ENCODE measurements at places on chromosomes 6 and 20.

DNA sequence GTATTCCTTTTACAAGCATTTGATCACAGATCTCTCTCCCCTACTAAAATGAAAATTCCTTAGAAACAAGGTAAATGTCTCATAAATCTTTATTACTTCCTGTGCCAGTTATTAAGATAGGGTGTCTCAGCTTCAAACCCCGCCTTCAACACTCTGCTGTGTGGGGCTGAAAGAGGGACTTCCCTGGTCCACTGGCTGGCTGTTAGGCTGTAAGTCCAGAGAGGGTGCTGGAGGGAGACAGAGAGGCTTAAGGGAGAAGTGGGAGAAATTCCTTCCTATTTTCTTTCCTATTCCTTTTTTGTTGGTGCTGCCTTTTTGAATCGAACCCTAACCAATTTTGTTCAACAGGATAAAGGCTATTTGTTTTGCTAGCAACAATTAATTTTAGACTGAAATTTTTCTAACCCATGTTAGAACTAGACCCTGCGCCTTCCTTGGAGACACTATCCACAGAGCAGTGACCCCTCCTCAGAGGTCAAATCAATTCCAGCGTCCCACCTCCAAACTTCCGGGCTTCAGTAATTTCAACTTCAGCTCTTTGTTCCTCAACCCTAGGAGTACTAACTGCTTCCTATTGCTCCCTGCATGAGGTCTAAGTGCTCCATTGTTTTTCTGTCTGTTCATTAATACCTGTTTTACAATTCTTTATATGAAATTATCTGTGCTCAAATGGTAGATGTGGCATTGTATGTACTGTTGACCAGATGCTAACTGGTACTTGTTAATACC, 207.5 kb upstream of the OPRM1 start:
- no peak for DNase-seq

GRCh38 chr6:14317387-14317970, 199.9 kb downstream of the CD83 start:
- no peak for DNase-seq

- DNase-seq: no peak
Observed at GRCh38 chr6:148799647-148800046, 52.8 kb downstream of the UST start.

GRCh38 chr20:63342561-63343459, 18.3 kb downstream of the CHRNA4 start:
- DNase-seq: no peak

DNA sequence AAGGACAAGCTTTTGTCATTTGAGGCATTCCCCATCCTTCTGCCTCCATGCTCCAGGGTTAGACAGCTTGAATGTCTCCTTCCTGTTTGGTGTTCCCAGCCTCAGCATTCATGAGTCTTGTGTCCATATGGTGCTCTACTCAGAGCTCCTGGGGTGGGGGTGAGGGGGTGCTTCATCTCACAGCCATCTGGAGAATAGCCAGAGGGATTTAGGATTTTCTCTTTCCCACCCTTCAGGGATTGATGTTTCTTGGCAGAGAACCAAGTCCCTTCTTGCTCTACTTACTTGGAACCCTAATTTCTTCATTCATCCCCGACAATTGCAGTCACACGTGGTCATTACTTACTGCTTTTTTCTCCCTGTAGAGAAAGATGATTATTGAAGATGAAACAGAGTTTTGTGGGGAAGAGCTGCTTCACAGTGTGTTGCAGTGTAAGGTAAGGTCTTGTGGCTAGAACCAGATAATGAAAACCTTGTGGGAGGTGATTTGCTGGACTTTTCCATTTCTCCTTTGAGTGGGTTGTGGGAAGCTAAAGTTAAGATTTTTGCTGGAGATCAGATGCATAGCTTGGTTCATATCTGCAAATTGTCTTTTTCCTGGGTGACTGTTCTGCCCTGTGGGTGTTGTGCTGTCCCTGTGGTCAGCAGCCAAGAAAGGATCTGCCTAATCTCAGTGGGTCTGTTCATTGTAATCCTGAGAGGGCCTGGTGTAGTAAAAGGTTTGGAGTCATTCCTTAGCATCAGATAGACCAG, 18.6 kb downstream of the CMTR1 start:
- no peak for DNase-seq

- no peak for DNase-seq
Observed at GRCh38 chr6:35662999-35663398, 25.7 kb downstream of the FKBP5 start.

DNA sequence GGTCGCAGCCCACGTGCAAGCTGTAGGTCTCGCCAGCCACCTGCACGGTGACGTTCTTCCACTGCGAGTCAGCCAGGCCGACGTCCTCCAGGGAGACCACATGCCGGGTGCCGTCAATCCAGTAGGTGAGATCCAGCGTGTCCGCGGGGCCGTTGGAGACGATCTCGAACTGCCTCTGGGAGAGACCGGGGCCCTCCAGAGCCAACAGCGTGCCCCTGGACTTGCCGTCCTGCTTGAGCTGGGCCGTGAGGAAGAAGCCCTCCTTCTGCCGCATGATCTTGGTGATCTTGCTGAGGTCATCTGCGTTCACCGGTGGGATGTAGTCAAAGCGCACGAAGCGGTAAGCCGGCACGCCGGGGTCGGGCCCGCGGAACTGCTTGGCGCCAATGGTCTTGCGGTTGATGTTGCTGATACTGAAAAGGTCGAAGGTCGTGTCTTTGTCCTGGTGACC, 5.1 kb downstream of the THBS2 start:
- DNase-seq: no peak

DNA sequence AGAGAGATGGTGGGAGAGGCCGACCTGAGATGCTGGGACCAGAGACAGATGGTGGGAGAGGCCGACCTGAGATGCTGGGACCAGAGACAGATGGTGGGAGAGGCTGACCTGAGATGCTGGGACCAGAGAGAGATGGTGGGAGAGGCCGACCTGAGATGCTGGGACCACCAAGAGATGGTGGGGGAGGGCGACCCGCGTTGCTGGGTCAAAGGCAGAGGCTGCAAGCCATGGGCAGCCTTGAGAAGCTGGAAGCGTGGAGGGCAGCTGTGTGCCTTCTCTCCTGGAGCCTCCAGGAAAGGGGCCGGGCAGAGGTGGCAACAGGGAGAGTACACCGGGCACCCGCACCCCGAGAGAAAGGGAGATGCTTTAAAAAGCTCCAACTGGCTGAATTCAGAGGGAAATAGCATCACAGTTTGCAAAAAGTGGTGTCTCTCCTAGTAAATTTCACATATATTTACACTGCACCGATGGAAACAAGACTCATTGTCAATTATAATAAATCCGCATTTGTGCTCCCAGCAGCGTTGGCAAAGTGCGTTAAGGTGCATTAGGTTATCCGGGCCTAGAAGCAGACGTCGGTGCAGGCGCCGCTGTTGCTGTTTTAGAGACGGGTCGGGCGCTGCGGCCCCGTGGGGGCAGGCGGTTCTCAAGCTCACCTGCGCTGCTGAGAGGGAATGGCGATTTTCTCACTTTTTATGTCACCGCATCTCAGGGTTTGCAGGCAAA, 132.4 kb downstream of the DLL1 start:
- DNase-seq: no peak

- DNase-seq: peak; percentile 50
Observed at GRCh38 chr6:2749969-2750600, 637 bp downstream of the MYLK4 start.

DNA sequence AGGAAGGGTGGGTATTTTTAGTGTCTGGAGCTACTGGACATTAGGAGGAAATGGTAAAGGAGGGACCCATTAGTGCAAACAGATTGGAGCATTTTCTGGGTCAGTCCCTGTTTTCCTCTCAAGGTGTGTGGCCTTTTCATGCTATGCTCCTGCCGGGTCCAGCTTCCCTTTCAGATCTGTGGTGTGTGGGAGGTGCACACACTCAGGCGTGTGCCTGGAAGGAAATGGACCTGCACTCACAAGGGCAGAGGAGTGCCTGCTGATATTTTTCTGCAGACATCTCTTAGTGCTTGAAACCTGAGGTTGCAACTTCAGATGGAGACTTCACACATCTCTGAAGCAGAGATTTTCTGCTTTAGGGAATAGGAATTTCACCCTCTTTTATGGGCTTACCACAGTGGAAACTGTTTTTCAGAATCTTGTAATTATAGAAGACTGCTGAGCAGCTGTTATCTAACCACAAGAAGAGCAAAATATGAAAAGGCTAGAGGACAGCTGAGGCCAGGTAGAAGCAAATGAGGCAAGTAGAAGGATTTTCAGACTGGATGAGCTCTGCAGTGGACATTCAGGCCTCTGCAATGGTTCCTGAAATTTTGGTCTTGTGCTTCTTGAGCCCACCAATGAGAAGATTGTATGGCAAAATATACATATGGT, 764.3 kb downstream of the QKI start:
- no peak for DNase-seq

- no peak for DNase-seq
Observed at GRCh38 chr6:159715166-159715565, 12.1 kb upstream of the WTAP start.

DNA sequence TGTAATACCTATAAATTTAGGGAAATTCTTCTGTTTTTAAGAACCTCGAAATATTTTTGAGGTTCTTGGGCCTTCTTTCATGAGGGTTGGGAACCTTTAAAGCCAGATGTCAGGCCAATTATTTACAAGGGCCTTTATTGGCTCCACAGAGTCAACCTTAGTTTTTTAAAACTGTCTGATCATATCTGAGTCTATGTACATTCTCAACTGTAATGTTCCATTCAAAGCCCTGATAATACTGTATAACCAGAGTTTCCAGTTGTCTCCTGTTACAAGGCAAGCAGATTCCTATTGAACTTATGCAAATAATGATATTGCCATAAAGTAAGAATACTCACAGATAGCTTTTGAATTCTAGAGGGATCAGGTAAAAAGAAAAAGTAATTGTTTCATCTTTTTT, 545.5 kb downstream of the EPM2A start:
- DNase-seq: no peak

DNA sequence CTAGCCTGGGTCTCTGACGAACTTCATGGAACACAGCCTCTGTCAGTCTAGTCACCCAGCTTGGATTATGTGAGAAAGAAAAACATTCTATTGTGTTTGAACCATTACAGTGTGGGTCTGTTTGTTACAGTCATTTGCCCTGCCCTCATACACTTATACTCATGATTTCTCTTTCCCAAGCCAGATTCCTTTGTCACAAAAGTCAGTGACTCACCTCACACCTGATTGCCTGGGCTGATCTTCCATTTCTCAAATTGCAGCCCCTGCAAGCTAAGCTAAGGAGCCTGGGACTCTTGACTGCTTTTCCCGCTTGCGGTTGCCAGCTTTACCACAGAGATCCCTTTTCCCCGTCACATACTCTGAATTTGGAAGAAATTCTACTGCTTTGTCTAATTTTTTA, 395.9 kb downstream of the SAMD5 start:
- DNase-seq: no peak

- no peak for DNase-seq
Observed at GRCh38 chr6:165077876-165078275, 231.5 kb downstream of the C6orf118 start.

- no peak for DNase-seq
Observed at GRCh38 chr6:94501516-94501915, 1075.8 kb upstream of the MANEA start.

GRCh38 chr20:34621036-34621343, 55.9 kb downstream of the PIGU start:
- no peak for DNase-seq

DNA sequence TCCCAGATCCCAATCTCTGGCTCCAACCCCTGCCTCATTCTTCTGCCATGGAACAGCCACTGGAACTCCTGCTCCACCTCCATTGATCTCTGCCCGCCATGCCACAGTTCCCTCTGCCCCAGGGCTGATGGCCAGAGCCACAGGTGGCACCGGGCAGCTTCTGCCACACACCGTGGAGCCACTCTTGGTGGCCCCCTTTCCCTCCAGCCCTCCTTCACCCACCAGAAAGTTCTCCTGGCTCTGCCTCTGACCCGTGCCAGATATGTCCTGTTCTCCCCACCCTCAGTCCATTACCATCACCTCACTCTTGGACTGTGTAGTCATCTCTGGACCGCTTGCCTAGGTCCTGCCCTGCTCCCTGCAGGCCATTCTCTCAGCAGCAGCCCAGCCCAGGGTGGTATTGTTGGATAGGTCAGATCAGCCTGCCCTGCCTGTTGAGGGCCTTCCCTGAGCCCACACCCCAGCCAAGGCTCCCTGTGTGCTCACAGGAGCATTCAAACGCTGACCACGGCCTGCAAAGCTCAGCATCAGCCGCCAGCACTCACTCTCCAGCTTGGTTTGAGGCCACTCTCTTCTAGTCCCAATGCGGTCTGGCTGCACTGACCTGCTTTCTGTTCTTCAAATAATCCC, 16.8 kb upstream of the SYNDIG1 start:
- DNase-seq: no peak

DNA sequence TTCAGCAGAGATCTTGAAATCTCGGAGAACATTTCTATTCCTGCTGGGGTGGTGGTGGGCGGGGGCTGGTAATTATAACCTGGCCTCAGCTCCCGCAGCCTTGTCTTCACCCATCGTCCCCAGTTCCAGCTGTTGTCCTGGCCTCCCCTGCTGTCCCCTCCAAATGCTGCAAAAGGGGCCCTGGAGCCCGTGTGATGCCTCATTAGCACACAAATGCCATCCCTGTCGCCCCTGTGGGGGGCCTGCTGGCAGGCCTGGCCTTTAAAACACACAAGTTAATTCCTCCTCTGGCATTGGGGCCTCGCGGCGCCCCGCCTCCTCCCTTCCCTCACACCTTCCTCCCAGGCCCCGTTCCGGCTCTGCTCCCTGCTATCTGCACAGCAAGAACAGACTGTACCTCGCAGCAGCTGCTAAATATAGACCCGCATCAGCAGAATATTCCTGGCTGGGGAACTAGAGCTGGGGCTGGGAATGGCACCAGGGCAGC, 85.7 kb downstream of the CDH22 start:
- no peak for DNase-seq

GRCh38 chr20:43408848-43409576, 48.7 kb upstream of the SRSF6 start:
- DNase-seq: no peak

GRCh38 chr20:52800734-52801627, 171.2 kb upstream of the TSHZ2 start:
- no peak for DNase-seq

DNA sequence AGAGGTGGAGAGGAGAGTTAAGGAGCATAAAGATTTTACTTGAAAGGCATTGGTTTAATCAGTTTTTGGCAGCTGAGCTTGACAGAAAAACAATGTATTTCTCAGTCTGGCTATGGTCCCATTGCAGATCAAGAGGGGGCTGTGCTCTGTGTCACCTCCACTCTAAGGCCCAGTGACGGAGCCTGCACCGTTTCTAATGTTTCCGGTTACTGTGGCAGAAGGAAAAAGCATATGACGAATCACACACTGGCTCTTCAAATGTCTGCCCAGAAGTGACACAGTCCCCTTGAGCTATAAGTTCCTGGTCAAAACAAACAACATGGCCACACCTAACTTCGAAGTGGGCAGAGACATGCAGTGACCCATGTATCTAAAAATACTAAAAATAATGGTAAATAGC, 372.0 kb downstream of the PLCB1 start:
- DNase-seq: no peak

Measured in stimulated activated CD8-positive, alpha-beta memory T cell treated with anti-CD3 and anti-CD28 coated beads, Interleukin-4, amount 100 ng/mL, for 24 hours (primary cell).